ENCODE measurements at places on chromosomes 6 and 20. TPM values are rescaled to one million over a fixed set of nuclear protein-coding genes. Genes with fewer than 3 reads are reported as not detected.

- no peak for DNase-seq
These were observed 16.2 kb upstream of the EMILIN3 start for GRCh38 chr20:41382791-41383305.

LRRC1 gene
- polyA plus RNA-seq, result 2.8 TPM

MCCD1 gene
- polyA plus RNA-seq, result not detected

TCF19 gene
- 6.2 TPM for polyA plus RNA-seq
